ENCODE measurements at places on chromosomes 6 and 20.

DNA sequence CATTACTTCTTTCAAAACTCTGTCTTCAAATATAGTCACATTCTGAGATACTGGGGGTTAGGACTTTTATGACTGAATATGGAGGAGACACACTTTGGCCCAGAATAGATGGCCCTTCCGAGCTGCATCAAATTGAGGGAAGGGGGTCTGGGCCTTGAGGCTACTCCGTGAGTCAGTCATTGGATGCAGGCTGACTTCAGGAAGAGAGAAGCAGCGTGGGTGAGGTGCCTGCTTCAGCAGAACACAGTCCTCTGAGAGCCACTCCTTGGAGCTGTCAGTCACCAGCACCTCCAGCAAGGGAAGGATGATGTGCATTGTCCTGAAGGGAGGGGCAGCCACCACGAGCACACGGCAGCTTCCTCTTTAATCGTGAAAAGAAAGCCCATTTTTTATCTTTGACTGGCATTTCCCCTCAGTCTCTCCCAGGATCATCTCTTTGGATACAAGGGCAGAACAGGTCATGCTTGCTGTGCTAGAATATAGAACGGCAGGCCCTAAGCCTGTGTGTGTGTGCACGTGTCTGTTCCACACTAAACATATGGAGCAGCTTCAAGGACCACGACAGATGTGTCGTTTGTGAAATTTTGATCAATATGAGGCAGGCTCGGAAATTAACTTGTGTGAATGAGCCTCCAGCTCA lies 721.6 kb downstream of the KIF16B start:
- no peak for DNase-seq

GRCh38 chr6:148530394-148530953 lies 187.8 kb downstream of the SASH1 start:
- DNase-seq, result no peak

GRCh38 chr20:62457098-62457497 lies 18.7 kb downstream of the GATA5 start:
- DNase-seq, result no peak

DNA sequence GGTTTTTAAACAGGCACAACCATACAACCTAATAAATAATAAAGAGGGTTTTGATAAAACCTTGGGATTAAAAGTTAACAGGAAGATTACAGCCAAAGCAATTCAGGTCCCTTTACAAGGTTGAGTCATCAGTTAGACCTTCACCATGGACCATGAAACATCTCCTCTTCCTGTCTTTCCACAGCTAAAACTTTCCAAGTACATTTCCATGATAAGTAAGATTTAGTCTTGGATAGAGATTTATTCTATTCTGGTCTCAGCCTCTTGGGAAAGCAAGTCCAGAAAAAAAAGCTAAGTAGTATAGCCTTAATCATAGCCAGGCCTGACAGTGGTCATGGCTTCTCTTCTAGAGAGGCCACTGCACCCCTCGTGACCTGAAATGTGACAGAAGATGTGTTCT lies 2.9 kb upstream of the PRSS35 start:
- no peak for DNase-seq

- no peak for DNase-seq
Measured at GRCh38 chr20:47735412-47736400, 49.6 kb downstream of the SULF2 start.

Data from stimulated activated CD4-positive, alpha-beta T cell treated with anti-CD3 and anti-CD28 coated beads, Interleukin-1b, Interleukin-23, amount 100 ng/mL, for 1 hour (primary cell).